IPS DF 19.7 (cell line): ENCODE measurements at places on chromosomes 7 and 10.

DNA sequence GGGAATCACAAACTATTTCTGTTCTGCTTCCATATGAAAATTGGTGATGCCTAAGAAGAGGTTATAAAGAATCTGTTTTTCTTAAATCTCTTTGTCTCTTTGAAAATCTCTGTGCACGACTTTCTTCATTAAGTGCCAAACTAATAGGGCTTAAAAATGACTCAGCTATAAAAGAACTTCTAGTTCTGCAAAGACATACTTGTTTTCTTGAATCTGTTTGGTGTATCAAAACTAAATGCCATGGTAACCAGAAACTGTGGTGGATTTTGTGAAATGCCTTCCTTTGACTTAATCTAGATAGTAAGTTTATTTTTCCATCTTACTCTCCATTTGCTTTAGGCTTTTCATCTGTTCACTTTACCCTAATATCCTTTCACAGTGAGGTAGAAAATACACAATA, 417.8 kb downstream of the PARD3 start:
- DNase-seq: no peak

DNA sequence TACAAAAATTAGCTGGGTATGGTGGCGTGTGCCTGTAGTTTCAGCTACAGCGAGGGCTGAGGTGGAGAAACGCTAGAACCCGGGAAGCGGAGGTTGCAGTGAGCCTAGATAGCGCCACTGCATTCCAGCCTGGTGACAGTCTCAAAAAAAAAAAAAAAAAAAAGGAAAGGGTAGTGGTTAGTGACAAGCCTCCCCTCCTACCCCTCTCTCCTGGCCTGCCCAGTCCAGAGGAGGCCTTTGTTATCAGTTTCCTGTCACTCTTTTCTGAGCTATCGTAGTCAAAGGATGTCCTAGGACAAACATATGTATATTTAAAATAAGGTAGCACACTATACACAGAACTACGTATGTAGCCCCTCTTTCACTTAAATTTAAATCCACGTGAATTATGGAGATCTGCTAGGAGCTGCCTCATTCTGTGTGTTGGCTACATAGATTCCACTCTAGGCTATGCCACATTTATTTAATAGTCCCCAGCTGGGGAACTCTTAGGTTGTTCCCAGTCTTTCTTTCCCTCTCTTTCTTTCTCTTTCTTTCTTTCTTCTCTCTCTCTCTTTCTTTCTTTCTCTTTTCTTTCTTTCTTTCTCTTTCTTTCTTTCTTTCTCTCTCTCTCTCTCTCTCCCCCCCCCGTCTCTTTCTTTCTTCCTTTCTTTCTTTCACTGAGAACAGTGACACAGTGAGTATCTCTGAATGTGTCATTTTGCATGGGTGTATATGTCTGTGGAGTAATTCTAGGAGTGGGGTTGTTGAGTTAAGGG, 3.9 kb downstream of the TSPAN15 start:
- no peak for DNase-seq

- no peak for DNase-seq
Measured at GRCh38 chr7:155555116-155555695, 8.8 kb upstream of the CNPY1 start.

DNA sequence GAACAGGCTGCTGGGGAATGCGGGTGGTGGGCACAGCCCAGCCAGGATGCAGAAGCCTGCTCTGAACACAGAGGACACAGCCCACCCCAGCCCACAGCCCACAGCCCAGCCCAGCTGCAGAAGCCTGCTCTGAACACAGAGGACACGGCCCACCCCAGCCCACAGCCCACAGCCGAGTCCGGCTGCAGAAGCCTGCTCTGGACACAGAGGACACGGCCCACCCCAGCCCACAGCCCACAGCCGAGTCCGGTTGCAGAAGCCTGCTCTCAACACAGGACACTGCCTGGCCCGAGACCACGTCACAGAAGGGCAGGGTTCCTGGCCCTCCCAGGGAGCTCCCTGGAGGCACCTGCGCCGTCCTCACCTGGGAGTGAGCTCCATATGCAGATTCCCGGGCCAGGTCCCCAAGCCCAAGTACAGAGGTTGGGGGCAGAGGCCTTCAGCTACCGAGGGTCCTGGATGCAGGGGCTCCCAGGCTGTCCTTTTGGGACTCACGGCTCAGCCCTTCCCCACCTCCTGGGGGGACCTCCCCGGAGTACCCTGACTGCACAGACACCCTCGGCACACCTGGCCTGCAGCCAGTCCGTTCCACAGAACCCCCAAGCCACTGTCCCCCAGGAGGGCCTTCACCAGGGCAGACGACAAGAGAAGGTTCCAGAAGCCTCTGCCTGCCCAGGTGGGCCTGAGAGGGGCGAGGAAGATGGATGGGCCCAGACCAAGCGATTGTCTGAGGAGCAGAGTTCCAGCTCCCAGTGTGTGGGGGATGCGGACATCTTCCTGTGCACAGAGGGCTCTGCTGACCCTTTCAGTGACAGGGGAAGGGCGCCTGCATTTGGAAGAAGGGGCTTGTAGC, 23.7 kb upstream of the FOXL3 start:
- DNase-seq: no peak

- DNase-seq: no peak
Measured at GRCh38 chr7:47543714-47544113, 38.2 kb downstream of the TNS3 start.

GRCh38 chr7:121116396-121116795, 127.9 kb downstream of the CPED1 start:
- no peak for DNase-seq

DNA sequence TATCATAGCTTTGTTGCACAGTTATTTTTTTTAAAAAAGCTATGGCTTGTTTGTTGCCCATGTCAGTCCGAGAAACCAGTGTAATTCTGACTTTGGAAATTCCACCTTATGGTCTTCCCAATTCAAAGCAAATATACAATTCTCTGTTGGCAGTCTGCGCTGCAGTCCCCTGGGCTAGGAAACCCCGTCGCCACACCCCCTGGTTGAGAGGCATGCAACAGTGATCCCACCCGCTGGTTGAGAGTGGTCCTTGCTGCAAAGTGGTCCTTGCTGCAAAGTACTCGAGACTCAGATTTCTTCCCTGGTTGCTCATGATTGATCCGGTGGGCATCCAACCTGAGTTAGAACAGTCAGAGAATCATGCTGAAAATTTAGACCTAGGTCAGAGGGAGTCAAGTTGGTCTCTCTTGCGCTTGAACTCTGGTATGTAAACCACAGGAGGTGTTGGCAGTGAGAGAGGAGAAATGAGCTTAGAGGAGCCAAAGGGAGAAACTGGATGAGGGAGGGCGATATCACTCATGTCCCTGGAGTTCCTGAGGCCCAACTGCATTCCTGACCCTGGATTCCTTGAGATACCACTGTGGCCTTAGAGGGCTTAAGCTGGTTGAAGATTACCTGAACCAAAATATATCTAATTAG, 45.0 kb upstream of the STK17A start:
- no peak for DNase-seq

DNA sequence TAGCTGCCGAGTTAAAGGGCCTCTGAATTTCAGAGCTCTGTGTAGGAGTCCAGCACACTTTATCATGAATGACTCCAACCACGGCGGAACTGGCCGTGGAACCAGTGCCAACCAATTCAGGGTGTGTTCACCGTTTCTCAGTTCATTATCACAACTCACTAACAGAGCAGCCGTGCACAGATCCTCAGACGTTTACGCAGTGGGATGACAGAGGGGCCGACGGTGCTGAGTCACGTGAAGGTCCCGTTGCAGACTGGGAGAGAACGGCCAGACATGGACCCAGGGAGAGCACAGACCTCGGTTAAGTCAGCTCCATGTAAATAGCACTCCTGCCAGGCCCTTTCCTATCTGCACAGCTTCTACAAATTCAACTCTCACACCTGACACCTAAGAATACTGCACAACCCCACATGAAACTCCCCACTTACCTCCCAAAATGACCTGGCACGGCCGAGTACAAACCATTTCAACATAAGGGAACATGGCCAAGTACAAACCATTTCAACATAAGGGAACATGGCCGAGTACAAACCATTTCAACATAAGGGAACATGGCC, 95.5 kb downstream of the DIP2C start:
- no peak for DNase-seq

GRCh38 chr10:86060386-86061277, 306.0 kb downstream of the GRID1 start:
- no peak for DNase-seq

DNA sequence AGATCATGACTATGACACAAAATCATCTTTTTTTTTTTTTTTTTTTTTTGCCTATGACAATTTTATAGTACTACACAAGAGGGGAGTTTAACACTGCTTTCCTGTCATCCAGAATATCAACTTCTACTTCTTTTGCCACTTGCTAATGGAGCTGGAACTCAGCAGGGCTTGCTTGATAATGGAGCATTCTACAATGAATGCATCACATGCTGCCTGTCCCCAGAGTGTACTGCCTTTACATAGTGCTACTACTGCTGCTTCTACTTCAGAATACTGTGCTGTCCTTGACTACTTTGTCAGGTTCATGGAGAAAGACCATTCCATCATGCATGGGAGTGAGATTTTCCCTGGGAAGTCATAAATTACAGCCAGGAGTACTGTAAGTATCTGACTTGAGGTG, 338.6 kb upstream of the SEMA3A start:
- DNase-seq: no peak

DNA sequence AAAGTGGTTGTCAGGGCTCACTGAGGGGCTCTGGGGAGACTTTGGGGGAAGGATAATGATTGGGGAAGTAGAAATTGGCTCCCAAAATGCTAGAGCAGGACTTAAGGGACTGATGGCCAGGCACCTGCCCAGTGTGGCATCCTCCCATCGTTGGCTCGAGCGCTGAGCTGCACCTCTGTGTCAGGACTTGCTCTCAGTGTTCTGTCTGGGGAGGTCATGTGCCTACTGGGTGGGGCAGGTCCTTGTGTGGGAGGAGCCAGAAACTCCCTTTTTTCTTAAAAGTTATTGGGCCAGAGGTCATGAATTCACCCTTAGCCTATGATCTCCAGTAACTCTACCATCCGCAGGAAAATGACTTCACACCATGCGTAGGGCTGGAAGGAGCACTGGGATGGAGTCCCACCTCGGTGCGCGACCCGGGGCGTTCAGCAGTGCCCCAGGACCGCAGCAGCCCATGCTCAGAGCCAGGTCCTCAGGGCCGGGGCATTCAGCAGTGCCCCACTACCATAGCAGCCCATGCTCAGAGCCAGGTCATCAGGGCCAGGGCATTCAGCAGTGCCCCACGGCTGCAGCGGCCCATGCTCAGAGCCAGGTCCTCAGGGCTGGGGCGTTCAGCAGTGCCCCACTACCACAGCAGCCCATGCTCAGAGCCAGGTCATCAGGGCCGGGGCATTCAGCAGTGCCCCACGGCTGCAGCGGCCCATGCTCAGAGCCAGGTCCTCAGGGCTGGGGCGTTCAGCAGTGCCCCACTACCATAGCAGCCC, 221.9 kb downstream of the EBF3 start:
- no peak for DNase-seq

GRCh38 chr10:121886997-121887622, 40.7 kb downstream of the ATE1 start:
- peak; percentile 42 for DNase-seq

DNA sequence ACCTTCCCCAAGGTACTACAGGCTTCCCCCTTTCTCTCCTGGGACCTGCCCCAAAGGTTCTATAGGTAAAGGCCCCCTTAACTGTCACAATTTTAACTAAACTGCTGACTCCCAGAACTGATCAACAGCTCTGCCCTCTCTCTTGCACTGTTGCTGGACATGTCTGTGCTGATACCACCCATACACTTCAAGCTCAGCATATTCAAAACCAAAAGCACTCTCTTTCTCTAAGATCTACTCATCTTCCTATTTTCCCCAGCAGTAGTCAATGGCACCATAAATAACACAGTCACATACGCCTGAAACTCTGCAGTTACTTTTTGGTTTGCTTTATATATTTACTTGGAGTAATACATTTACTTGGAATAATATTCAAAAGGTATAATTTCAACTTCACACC, 12.3 kb downstream of the OSBPL3 start:
- DNase-seq: no peak

- DNase-seq: no peak
Measured at GRCh38 chr7:55193245-55193644, 171.9 kb upstream of the LANCL2 start.

DNA sequence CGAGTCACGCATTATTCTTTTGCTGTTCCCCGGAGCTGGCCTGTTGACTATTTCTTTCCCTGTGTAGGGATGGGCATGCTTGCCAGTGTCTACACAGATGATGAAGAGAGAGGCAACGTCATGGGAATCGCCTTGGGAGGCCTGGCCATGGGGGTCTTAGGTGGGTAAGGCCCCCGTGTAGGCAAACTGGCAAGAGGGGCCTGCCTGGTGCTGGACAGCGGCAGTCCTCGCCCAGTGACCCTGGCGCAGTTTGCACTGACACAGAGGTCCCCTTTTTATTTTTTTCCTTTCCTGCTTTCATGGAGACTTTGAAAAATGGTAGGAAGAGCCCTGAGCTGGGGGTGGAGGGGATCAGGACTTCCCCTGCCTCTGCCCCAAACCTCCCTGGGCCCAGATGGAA, 13.4 kb downstream of the SLC18A2 start:
- DNase-seq: no peak

DNA sequence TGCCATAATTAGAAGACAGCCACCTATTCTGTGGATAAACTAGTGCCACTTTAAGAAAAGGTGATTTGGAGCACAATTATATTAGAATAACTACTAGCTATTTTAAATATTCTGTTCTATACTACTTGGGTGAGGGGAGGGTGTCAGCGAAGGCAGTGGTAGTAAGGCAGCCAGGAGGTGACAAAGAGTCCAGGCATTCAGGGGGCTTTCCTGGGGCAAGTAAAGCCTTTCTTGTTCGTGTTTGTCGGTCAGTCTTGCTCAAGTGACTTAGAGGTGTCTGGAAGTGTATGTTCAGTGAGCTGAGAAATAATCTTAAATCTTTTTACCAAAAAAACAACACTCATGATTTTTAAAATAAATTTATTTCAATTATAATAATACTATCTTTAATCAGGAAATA, 34.4 kb downstream of the ADD3 start:
- DNase-seq: no peak

GRCh38 chr7:73830681-73831583, at the start of gene CLDN4:
Gene CLDN4, plus strand, starts transcription at chr7:73830996. Its CDS starts 206 bp downstream, at chr7:73831202.
- no peak for DNase-seq

- DNase-seq: no peak
Measured at GRCh38 chr10:3104251-3104918, 37.0 kb downstream of the PFKP start.

- no peak for DNase-seq
Measured at GRCh38 chr7:74334030-74334429, 44.8 kb downstream of the CLIP2 start.

DNA sequence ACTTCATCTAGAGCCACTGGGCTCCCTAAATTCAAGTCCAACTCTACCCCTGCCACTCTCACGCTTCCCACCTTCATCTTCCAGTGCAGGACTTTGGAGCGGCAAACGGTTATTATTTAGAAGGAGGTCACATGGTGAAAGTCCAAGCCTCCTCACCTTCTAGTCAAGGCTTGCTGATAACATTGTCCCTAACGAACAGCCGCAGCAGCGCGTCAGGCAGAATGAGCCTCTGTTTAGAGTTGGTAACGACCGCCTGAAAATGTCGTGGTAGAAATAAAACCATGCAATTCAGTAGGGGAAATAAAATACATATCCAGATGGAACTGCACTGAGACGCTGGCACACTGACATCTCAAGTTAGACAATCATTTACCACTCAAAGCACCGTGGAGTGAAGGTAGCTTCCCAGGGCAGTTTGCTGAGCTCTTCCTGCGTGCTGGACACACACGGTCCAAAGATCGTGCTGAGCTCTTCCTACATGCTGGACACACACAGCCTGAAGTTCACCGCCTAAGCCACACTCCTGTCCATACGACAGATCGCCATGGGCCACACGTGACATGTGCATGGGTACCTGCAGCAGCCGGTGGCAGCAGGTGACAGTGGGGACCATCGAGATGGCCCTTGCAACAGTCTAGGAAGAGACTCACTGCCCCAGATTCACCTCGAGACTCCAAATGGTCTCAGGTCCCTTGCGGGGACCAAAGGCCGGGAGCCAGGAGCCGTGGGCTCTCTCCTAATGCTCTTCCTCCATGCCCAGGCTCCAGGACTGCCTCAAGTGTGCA, 323.5 kb downstream of the PTPRN2 start:
- DNase-seq: no peak
